ENCODE measurements at places on chromosomes 12 and 14.

DNA sequence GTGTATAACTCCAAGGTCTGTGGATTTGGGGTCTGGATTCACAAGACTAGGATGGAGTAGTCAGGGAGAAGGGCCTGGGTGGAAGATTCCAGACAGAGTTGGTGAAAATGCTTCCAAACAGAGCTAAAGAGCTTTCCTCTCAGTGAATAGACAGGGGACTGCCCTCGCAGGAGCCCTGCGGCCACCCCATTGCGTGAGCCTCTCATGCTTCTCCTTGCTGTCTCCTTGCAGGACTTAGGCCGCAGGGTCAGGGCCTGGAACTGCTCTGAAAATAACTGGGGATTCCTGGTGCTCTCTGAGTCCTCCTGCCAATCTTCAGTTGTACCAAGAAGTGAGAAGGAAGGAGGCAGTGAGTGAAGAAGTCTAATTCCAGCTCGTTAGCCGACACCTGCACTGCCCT is 49.0 kb upstream of the KCNA1 start:
- no peak for DNase-seq

GRCh38 chr12:87467936-87468335 is 561.3 kb downstream of the C12orf50 start:
- DNase-seq, result no peak

DNA sequence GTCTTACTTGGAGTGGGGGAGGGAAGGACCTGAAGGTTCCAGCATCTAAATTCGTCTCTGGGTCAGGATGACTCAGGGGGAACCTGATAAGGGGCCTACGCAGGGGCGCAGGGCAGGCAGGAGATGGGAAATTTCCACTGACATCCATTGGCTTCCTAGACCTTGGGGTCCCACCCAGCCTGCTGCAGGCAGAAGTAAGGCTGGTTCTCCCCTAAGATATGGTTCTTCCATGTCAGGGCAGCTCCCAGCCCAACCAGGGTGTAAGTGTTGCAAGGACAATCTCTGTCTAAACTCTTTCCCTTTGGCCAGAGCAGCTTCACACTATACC is 2.1 kb upstream of the NDRG2 start:
- DNase-seq, result no peak

- no peak for DNase-seq
Measured at GRCh38 chr14:81222691-81223090, 1.9 kb upstream of the GTF2A1 start.

- DNase-seq, result no peak
Measured at GRCh38 chr14:31018057-31018645, 7.3 kb upstream of the AP4S1 start.

DNA sequence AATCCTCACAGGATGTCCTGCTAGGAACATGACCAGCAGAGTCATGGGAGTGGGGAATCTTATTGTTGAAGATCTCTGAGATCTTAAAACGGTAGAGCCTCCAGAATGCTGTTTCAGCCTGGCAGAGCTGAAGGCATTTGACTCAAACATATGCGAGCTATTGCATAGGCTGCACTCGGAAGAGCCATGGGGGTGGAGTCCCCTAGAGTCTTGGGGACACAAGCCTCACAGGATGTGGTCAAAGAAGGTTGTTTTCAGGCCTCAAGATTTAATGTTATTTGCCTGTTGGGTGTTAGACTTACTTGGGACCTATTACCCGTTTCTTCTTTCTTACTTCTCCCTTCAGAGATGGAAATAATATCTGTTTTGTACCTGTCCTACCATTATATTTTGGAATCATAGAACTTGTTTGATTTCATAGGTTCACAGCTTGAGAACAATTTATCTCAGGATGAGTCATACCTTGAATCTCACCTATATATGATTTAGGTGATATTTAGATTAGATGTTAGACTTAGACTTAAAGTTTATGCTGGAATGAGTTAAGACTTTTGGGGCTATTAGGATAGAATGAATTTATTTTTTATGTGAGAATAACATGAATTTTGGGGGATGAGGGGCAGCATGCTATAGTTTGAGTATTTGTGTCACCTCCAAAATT is 172.2 kb upstream of the ATP2B1 start:
- no peak for DNase-seq

- no peak for DNase-seq
Measured at GRCh38 chr14:103288076-103288766, 45.8 kb upstream of the EIF5 start.

Data from right renal cortex interstitium (tissue), 3 donors.